IPS-NIHi11 (cell line): ENCODE measurements at places on chromosomes 3 and 15.

- DNase-seq, result no peak
These were observed 87.7 kb upstream of the DCLK3 start for GRCh38 chr3:36852071-36852470.

- peak; percentile 71 for DNase-seq
These were observed 63.7 kb downstream of the LRCH3 start for GRCh38 chr3:197854596-197855343.

DNA sequence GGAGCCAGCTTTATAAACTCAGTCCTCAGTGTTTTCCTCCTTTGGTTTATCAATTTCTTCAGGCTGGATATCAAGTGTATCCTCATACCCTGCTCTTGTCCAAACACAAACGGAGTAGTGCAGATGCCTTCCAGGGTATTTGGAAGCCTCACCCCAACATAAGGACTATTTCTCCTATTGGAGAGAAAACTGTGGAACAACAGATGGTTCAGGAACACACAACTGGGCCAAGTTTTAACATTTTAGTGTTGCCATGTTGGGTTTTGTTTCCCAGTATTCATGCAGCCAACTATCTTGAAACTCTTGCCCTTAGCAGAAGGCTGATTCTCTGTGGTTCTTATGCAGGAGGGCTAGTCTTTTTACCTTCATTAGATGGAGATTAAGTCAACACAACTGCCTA lies 398.1 kb downstream of the GABRB3 start:
- DNase-seq, result no peak

- peak; percentile 23 for DNase-seq
These were observed 57.0 kb downstream of the DUT start for GRCh38 chr15:48388016-48388851.

GRCh38 chr3:30693470-30694120 lies 87.2 kb downstream of the TGFBR2 start:
- DNase-seq, result peak; percentile 73

DNA sequence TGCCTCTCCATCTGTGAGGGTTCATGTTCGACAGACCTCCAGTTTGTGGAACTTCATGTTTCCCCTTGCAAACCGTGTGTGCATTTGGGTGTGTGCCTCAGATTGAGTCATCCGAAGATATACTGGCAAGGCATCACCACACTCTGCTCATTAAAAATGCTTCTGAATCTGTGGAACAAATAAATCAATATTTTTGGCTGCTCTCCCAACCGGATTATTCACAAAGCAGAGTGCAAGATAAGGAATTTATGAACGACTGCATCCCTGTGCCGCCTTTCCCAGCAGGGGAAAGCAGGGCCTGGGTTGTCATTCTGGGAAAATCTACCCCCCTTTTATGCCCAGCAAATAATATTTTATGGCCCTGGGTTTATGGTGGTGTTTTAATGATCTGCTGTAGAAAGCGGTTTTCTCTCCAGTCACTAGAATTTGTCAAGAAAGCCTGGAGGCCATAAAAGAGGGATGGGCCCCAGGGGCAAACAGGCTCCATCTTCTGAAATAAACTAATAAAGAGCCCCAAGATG lies 4.2 kb upstream of the WNT5A start:
- no peak for DNase-seq

DNA sequence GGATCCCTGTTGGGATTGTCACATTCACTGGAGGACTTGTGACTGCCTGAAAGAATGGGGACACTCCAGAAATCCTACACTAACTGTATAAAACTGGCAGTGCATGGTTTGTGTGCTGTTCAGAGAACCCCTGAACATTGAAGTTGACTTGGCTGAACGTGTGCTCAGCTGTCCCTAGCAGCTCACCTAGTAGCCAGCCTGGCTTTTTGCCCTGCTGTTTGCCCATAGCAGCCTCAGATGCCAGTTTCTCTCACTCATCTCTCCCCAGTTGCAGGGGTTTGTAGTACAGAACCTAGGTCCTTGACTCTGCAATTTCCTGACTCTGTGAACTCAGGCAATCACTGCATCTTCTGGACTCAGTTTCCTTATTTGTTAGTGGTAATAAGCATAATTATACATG lies 63.0 kb downstream of the KCNAB1 start:
- no peak for DNase-seq

DNA sequence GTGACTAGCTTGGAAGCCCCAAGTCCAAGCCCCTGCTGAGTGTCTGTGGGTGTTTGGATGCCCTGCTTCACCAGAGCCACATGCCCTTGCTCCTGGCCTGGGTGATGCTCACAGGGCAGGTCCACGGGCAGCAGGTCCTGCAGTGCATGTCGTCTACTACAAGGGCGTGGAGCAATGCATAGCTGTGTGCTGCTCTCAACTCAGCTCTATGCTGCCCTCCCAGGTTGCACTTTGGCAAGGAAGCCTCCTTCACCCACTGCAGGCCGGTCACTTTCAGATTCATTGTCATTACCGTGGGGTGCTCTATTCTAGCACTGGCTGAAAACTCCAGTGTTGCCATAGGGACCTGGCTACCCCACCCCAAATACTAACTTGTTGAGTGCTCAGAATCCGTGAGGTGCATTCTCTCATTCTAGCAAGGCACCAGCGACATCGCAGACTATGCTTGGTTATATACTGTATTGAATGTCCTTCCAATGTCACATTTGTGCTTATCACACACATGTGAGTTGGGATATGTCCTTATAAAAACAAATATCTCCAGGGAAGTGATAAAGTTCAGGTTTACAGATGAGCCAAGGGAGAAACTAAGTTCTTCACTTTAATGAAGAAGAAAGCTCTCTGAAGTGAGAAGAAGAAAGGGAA lies 51.8 kb downstream of the GRAMD1C start:
- DNase-seq, result peak; percentile 23

DNA sequence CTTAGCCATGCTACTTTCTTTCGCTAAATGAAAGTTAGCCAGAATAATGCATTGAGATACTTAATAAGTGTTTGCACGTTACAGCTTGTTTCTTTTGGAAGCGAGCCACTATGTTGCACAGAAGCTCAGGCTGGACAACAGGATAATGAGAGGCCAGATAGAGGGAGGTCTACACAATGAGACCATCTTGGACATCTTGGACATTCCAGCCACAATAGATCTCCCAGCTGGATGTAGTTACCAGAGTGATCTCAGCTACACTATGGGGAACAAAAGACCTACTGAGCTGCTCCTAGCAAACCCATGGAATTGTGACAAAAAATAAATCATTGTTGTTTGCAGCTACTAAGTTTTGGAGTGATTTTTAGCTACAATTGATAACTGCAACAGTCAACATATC lies 540.1 kb upstream of the SEMA6D start:
- no peak for DNase-seq
